ENCODE measurements at places on chromosomes 12 and 14. TPM values are rescaled to one million over a fixed set of nuclear protein-coding genes. Genes with fewer than 3 reads are reported as not detected.

GRCh38 chr12:115897729-115898128 is 379.8 kb downstream of the MED13L start:
- ATAC-seq, result peak; percentile 68

DNA sequence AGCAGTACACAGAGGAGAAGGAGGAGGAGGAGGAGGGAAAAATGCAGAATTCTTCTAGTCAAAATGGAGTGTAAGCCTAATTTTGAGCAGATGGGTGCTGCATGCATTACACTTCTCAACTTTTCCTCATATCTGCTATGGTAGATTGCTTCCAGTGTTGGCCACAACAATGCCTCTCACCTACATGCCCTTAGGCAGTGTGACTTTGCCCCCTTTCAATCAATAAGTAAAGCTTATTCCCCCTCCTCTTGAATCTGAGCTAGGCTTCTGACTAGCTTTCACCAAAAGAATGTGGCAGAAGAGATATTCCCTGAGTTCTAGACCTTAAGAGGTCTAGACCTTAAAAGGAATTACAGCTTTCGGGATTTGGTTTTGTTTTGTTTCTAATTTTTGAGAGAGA is 3.2 kb upstream of the METTL3 start:
- no peak for ATAC-seq

DNA sequence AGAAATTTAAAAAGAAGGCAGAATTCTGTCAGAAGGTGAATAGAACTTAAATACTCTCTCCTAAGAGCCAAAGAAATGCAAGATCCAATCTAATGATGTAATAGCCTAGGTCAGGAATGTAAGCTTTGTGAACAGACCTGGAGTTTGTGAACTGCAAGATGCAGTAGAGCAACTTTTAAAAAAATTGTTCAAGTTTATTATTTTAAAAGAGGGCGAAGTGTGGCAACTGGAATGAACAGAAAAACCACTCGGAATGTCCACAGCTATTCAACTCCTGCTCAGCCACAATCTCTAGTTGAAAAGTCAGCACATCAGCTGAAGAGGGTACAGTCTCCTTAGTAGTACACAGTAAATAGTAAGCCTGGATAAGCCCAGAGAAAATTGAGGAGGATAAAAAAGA is 228.8 kb downstream of the PPFIA2 start:
- ATAC-seq, result no peak

DNA sequence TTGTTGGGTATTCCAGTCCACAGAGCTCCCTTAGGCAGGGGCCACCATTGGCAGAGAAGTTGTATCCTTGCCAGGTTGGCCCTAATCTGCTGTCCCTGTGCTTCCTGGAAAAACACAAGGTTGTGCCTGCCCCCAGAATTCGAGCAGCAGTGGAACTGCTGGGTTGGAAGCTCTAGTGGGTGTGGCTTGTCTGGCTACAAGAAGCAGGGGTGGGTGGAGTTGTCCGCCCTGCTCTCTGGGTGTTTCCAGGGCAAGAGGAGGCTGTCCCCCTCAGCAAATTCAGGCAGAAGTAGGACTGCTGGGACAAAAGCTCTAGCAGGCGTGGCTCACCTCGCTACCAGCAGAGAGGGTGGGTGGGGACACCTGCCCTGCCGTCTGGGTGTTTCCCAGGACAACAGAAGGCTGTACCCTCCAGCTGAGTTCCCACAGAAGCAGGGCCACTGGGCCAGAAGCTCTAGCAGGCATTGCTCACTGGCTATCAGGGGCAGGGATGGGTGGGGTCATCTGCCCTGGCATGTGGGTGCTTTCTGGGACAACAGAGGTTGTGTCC is 72.8 kb upstream of the NPAS3 start:
- no peak for ATAC-seq

DNA sequence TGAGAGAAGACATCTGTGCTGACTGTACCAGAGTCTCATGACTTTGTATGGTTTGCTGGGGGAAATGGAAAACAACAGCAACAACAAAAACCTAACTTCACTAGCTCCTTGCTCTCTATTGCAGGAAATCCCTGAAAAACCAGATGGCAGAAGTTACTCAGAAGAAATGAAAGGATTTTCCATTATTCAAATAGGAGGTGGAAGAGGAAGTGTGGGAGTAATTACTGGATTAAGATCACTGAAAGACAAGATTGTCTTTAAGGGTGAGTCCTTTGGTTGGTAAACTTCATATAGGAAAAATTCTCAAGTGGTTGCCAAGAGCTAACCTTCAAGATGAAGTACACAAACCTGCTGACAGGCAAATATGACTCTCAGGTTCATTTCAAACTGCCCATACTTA is 391.9 kb upstream of the ATP2B1 start:
- ATAC-seq, result no peak

KRT72 gene
- 0.21 TPM for total RNA-seq

METAP2 gene
- 78.2 TPM for total RNA-seq

INSM2 gene
- 0.29 TPM for total RNA-seq

LRIG3 gene
- total RNA-seq, result 77.1 TPM
